ENCODE measurements at places on chromosomes 5 and 9. TPM values are rescaled to one million over a fixed set of nuclear protein-coding genes. Genes with fewer than 3 reads are reported as not detected.

The USP20 gene
- 14.3 TPM for total RNA-seq

The LRRC70 gene
- 0.97 TPM for total RNA-seq

The RIGI gene
- total RNA-seq: 5.2 TPM

The KIF3A gene
- 5.1 TPM for total RNA-seq

The NR2F1-AS1 gene
- 19.0 TPM for total RNA-seq

The PAEP gene
- not detected for total RNA-seq

The ANXA6 gene
- total RNA-seq: 347 TPM

The ANKRD34B gene
- total RNA-seq: not detected

The GABRA1 gene
- not detected for total RNA-seq

The CATSPER3 gene
- not detected for total RNA-seq

The CD274 gene
- 5.1 TPM for total RNA-seq

The TMC1 gene
- not detected for total RNA-seq

The VAV2 gene
- total RNA-seq: 14.3 TPM

The FRMD3 gene
- total RNA-seq: 3.7 TPM

The TTC33 gene
- total RNA-seq: 5.7 TPM

The SNX30 gene
- total RNA-seq: 9.4 TPM

The TTC23L gene
- not detected for total RNA-seq

The PPIC gene
- total RNA-seq: 42.4 TPM
